ENCODE measurements at places on chromosomes 6 and 20.

DNA sequence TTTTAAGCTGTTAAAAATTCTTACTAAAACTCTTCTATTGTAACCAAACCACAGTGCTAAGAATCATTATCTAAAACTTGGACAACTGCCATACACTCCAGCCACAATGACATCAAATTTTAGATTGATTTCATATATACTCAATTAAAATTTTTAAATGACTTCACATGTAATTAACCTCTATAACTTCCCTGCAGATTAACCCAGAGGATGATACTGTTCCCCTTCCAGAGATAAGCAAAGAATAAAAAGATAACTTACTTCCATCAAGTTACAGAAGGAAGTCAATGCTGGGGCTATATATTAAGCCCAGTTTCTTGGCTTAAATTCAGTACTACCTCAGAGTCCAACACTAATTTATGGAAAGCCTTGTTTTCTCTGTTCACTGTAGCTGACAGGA is 71.3 kb downstream of the ARHGAP18 start:
- DNase-seq, result no peak

DNA sequence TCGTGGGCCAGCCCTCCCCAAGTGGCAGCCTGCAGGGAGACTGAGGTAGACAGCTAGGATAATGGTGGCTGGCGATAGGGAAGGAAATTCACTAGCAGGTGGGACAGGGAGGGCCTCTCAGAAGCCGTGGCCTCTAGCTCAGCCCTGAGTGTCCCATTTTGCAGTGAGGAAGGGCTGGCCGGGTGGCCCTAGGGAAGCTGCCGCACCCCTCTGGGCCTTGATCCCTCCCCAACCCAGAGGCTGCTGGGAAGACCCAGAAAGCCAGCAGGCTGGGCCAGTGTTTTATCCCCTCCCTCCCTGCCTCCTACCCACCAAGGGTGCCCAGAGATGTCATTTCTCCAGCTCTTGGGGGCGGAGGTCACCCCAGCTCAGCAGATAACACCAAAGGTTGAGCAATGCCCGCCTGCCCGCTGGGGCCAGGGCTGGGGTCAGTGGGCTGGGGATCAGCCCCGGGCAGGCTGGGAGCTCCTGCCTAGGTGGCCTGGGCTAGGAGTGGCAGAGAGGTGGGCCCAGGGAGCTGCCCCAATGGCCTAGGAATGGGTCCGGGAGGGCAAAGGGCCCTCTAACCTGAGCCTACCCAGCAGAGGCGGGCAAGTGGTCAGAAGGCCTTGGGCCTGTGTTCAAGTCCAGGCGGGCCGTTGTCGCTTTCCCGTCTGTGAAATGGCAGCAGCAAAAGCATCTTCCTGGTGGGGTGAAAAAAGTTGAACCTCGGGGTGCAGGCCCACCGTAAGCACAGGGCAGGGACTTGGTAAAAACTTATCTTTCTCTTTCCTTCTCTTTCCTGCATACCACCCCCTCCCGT is 1.6 kb upstream of the CEBPB start:
- DNase-seq, result no peak

- DNase-seq, result no peak
Measured at GRCh38 chr20:20849161-20849560, 136.7 kb upstream of the RALGAPA2 start.

DNA sequence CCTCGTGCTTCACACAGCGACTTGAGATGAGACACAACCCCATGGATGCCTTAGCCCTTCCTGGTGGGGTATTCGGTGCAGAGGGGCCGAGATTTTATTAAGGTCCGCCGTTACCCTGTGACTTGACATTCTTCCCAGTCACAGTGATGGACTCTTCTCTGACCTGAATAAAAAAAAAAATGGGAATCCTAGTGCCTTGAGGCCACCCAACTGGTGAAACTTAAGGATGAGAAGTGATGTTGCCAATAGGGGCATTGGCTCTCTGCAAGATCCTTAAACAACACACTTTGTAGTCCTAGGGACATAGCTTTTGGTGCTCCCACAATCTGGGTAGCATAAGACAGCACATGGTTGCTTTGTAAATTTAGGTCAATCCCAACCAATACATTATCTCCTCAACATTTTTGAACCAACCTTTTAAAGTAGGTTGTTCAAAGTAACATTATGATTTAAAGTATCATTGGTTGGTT is 814 bp upstream of the ADNP start:
- DNase-seq, result no peak

GRCh38 chr20:44461803-44462174 is 13.9 kb upstream of the TTPAL start:
- no peak for DNase-seq

GRCh38 chr6:33975661-33976436 is 170.0 kb downstream of the GRM4 start:
- no peak for DNase-seq

GRCh38 chr6:93827728-93828127 is 408.4 kb upstream of the EPHA7 start:
- no peak for DNase-seq

DNA sequence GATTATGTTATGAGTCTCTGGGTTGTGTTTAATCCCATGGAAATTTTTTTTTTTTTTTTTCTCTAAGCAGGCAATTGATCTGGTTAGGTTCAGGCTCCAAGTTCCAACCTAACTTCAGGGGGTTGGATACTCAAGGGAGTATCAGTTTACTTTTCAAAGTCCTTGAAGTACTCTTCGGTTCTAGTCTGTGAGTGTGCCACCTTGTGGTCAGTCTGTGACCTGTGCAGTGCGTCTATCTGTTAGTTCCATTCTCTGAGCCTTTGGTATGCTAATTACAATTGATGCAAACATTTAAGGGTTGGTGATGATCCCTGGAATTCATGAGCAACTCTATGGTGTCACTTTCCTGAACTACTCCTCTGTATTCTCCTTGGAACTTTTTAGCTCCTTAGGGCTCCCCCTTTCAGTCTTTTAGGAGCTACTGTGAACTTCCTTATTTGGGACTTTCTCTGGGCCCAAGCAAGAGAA is 342.0 kb downstream of the SOX4 start:
- DNase-seq, result no peak
